Midbrain (tissue), 1 donor: ENCODE measurements at places on chromosomes 1 and 21.

DNA sequence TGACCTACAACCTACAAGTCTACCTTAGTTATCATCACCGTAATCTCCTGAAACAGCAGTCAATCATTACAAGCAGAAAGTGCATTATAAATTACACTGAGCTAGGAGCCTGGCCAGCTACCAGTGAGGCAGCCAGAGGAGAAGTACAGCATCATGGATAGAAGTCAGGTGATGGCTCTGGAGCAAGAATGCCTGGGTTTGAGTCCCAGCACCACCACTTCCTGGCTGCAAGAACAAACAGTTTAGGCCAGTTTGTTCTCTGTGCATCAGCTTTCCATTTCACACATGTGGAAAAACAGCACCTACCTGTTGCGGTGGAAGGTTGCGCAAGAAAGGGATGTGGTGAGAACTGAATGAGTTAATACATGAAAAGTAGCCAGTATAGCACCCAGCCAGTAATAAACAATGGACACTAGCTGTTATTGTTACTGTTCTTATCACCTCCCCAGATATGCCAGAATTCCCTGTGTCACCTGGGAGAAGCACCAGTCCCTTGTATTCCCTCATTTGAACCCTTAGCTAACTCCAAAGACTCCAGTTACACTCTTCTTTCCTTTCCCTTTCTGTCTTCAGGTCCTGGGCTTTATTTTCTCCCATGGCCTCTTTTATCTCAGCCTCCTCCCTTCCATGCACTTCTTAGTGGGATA, 9.0 kb downstream of the CREG1 start:
- DNase-seq: no peak

- DNase-seq: no peak
Measured at GRCh38 chr1:24451746-24452145, 36.1 kb downstream of the NIPAL3 start.

DNA sequence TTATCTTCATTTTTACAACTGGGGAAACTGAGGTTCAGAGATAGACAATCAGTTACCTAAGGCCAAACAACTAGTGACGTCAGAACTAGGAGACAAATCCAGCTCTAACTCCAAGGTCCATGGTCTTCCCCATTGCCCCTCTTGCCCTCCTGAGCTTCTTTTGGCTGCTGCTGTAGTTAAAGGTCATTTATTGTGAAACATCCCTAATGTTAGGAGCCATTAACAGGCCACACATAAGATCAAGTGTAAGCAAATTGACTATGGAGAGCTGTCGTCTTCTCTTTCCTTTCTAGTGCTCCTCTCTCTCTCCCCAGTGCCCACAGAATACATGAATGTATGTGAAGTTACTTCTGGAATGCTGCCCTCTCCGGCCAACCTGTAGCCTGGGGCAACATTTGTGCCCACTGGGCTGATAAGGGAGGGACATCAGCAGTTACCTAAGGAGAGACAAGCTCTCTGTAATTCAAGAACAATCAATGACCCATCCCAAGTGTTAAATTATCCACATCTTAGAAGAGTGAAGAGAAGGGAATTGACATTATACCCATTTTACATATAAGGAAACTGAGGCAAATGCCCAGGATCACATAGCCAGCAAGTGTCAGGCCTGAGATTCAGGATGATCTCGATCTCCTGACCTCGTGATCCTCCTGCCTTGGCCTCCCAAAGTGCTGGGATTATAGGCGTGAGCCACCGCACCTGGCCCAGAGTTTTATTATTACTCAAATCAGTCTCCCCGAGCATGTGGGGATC, 40.1 kb downstream of the PTAFR start:
- DNase-seq: no peak

- no peak for DNase-seq
Measured at GRCh38 chr1:156708218-156708661, 2.9 kb upstream of the CRABP2 start.

- DNase-seq: peak; percentile 8
Measured at GRCh38 chr1:88061492-88062177, 622.4 kb upstream of the PKN2 start.

- no peak for DNase-seq
Measured at GRCh38 chr1:19465123-19465522, 20.2 kb downstream of the CAPZB start.

- no peak for DNase-seq
Measured at GRCh38 chr1:170150016-170150415, 4.3 kb downstream of the NTMT2 start.

DNA sequence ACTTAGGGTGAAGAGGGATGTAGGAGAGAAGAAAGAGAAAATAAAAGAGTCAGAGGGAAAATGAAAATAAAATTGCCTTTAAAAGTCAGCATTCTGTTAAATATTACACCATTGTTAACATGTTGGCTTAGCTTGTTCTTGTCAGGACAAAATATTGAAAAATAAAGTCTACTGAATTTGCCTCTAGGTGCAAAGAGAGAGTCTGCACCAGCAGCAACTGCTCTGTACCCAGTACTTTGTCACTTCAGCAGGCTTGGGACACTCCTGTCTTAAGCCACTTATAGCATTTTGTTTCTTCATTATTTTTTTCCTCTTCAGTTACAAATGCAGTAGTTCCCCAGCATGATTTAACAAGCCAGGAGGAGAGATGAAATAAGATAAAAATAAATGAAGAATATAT, 11.0 kb upstream of the USH2A start:
- DNase-seq: no peak

- no peak for DNase-seq
Measured at GRCh38 chr21:27515676-27516075, 548.8 kb upstream of the ADAMTS5 start.

DNA sequence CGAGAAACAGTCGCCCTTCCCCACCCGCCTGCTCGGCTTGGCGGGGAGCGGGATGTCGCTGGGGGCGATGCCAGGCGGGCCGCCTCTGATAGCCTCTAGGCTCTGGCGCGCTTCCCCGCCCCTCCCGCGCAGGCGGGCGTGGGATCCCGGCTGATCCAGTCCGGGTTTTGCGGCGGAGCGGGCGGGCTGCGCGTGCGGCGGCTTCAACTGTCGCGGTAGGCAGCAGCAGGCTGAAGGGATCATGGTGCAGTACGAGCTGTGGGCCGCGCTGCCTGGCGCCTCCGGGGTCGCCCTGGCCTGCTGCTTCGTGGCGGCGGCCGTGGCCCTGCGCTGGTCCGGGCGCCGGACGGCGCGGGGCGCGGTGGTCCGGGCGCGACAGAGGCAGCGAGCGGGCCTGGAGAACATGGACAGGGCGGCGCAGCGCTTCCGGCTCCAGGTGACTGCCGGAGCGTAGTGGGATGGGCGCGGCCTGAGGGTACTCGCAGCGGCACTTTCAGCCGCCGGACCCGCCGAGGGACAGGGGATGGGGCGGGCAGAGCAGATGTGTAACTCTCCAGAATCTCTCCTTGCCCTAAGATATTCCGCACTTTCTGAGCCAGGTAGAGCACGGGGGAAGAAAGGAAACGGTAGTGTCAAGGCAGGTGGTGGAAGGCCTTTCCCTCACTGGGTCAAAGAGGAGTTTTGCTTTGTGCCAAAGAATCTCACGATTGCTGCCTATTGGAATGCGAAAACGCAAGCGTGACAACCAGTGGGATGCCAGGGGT, at the start of gene FAAH:
TSS of gene FAAH (plus strand) at position 210 of the 764 bp plus-strand sequence. CDS start at position 242, 32 bp downstream.
- peak; percentile 80 for DNase-seq
